ENCODE measurements at places on chromosomes 7 and 10.

GRCh38 chr7:83941300-83941699 is 253.3 kb downstream of the SEMA3A start:
- no peak for DNase-seq

GRCh38 chr10:6353526-6353925 is 150.8 kb downstream of the PFKFB3 start:
- DNase-seq: no peak

DNA sequence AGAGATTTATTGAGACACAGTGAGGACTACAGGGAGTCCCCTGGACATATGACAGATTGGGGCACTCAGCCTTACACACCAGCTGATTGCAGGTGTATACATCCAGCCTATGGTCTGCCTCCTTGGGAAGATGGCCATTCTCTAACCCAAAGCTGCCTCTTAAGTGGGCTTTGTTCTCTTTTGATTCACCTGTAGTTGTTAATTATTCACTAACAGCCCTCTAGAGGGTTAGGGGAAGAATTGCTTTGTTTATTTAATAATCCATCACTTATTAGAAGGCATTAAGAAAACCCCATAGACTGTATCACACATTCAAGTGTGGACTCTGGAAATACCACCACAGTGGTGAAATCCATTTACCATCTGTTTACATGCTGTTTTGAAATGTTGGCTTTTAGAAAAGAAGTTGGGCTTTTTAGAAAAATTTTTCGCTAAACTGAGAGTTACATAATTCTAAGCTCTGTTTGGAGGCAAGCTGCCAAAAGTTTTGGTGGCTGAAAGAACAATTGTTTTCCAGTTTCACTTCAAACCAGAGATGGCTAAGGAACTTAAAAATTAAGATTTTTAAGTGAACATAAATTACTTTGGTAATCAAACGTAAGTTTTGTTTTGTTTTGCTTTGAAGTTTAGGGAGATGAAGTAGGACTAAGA is 379.1 kb downstream of the ADRA2A start:
- DNase-seq: no peak

DNA sequence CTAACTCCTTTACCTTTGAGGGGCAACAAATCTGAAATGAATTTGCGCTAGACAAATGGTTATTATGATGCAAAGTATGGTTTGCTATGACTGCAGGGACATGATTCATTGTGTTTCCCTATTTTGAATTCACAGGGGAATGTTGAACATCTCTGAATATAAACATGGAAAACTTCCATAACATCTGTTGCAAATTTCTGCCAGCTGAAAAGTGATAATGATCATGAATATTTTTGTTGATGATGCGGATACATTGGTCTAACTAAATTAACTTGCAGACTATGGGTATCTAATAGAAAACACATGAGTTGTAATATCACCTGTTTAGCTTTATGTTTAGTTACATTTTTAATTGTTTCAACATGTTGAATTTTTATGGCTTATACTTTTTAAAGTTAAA is 1325.5 kb downstream of the REEP3 start:
- no peak for DNase-seq

- peak; percentile 65 for DNase-seq
Observed at GRCh38 chr7:157612664-157613561, 276.1 kb downstream of the DNAJB6 start.

- no peak for DNase-seq
Observed at GRCh38 chr10:98619446-98619845, 172.7 kb upstream of the HPS1 start.

All from activated T-helper 2 cell treated with anti-CD3 and anti-CD28 coated beads, Interferon-gamma antibody, Interleukin-2, Interleukin-4, amounts not matched to agents 10 μg/mL and 5 μg/mL and 100 μg/mL, durations not matched to agents 14 hours and 24 hours and 36 hours (primary cell).